Right renal cortex interstitium (tissue), 3 donors: ENCODE measurements at places on chromosomes 5 and 9.

- peak; percentile 82 for DNase-seq
These were observed 204.4 kb downstream of the EFNA5 start for GRCh38 chr5:107466233-107466769.

GRCh38 chr5:84303315-84303714, 81.4 kb downstream of the EDIL3 start:
- DNase-seq: no peak

- no peak for DNase-seq
These were observed 790.8 kb upstream of the NUDT12 start for GRCh38 chr5:104353371-104353770.

DNA sequence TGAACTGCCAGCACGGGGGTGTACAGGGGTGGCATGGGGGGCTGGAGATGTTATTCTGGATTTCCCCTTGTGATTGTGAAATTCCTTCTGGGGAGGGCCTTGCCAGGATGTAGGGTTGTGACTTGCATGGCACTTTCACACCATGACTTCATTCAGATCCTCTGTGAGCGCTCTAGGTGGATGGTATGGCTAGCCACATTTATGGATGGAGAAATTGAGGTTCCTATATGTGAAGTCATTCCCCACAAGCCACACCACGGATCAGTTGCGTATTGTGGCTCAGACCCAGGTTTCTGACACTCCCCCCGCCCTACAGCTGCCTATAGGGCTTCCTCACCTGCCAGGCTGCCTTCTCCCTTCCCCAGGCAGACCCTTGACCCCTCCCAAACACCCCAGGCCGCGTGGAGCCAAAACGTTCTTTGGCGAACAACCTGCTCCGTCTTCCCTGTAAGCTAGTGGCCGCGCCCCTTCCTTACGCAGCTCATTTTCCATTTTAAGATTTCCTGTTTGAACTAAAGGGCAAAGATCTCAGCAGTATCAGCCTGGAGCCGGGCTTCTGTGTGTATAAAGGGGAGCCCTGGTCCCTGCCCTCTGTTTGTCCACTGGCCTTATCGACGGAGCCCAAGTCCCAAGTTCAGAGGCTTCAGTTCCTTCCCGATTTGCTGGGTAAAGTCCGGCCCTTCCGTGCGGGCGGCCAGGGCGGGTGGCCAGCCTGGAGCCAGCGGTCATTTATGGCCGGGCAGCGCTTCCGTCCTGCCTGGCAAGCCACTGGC, 97.8 kb upstream of the KLF4 start:
- DNase-seq: no peak

DNA sequence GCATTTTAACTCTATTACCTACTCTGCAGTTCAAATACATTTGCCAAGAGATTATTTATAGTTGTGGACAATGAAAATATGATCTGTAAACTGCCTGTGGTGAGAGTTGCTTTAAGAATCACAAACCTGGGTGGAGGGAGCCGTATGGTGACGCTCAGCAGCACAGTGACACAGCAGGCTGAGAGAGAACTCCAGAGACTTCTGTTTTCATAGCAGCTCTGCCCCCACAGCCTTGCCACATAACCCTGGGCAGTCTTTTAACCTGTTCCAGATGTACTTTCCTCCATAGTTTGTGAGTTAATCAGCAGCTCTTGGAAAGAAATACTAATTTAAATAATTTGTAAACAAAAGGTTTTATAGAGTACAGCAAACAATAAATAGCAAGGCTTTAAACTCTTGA, 450.5 kb downstream of the ELAVL2 start:
- no peak for DNase-seq

DNA sequence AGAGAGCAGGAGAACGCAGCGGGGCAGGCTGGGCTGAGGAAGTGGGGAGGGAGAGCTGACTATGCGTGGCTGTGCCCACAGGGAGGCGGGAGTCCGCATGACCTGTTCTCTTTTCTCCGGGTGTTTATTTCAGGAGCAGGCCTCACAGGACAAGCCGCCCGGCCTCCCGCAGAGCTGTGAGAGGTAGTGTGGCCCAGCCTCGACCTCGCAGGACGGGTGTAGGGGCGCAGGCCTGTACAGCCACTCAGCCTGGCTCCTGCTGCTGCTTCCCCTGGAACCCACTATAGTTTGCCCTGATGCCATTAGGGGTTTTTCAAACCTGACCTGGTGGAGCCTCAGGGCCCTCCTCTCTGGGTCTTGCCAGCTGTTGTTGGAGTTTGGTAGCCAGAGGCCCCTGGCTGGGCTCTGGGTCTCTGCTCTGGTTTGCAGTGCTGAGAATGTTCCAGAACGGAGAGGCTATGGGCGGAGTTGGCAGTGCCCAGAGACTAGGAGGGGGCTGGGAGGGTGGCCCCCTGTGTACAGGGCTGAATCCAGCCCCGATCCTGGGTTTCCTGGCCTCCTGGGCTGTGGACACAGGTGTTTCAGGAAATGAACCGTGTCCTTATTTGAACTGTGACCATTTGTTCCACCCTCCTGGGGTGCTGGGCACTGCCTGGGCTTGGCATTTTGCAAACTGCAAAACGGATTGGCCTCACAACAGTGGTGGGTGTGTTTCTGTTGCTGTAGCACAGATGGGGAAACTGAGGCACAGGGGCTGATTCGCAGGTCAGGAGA, 78.8 kb downstream of the WNK2 start:
- no peak for DNase-seq
